H4 (cell line): ENCODE measurements at places on chromosomes 3 and 15. TPM values are rescaled to one million over a fixed set of nuclear protein-coding genes. Genes with fewer than 3 reads are reported as not detected.

GRCh38 chr3:60403866-60404265 lies 847.4 kb downstream of the FHIT start:
- peak; percentile 57 for DNase-seq

GRCh38 chr3:76694063-76694462 lies 345.8 kb upstream of the ROBO2 start:
- DNase-seq, result no peak

DNA sequence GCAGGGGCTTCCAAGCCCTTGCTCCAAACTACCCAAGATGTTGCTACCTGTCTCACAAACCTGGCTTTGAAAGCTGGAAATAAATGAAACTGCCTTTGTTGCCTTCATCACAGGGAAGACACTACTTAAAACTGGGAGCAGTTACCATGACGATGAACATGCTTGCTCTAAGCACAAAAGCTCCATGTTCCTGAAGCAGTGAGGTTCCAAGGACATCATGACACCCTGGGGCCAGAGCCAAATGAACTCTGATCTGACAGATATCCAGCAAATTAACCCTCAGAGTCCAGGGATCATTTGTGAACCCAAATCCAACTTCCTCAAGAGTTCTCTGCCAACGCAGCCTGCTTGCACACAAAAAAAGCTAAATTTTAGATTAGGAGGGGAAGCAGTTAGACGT lies 10.7 kb downstream of the TRAIP start:
- DNase-seq, result no peak

- DNase-seq, result peak; percentile 24
These were observed 806.6 kb downstream of the SQOR start for GRCh38 chr15:46441294-46442062.

- DNase-seq, result no peak
These were observed 38.5 kb downstream of the TMEM41A start for GRCh38 chr3:185460309-185460708.

DNA sequence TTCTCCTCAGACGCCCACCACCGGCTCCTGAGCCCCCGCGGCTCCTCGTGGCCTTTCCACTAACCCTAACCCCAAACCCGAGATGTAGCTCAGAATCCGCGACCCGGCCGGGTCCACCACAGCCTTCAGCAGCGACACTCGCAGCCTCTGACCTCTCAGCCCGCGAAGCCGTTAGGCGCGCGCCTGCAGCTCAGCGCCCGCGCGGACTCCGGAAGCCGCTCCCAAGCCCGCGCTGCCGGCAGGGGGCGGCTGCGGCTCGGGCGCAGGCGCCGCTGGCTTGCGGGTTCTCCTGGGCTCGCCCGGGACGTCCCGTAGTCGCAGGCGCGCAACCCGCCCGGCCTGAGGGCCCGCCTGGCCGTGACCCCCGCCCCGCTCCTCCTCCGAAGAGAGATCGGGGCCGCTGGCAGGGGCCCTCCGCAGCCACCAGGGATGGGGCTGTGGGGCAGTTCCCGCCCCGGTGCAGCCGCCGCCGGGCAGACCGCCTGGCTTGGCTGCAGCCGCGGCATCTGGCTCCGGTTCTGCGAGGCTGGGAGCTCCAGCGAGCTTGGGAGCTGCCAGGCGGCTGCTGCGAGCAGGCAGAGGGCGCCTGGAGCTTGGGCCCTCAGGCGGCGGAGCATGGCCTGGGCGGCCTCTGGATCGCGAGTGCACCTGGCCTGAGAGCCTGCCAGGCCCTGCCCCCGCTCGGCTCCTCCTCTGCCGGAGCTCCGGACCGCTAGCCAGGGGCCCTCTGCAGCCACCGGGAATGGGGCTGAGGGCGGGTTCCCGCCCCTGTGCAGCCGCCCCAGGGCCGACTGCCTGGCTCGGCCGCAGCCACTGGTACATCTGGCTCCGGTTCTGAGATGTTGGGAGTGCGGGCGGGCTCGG lies 120.7 kb downstream of the LMLN start:
- DNase-seq, result peak; percentile 44

DNA sequence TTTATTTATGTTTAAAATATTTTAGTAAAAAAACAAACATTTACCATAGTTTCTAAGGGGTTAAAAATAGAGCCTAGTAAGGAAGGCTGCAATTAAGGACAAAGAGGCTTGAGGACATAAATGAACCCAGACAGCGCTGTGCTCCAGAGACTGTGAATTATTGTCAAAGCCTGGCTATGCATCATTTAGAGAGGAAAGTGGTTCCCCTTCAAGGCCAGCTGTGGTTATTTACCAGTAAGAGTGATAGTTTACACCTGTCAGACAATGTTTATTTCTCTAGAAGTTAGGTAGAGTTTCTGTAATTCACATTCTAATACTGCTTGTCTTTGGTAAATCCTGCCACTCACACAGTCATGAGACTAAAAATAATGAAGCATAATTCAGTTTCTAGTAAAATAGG lies 32.4 kb upstream of the PIK3R4 start:
- no peak for DNase-seq

GRCh38 chr3:45995236-45996192 lies at the start of gene FYCO1:
Gene FYCO1 (minus strand): TSS chr3:45995824. CDS start chr3:45984910, 10,914 bp downstream.
- peak; percentile 65 for DNase-seq

- no peak for DNase-seq
These were observed 167.6 kb downstream of the PLCL2 start for GRCh38 chr3:17052363-17052762.

DNA sequence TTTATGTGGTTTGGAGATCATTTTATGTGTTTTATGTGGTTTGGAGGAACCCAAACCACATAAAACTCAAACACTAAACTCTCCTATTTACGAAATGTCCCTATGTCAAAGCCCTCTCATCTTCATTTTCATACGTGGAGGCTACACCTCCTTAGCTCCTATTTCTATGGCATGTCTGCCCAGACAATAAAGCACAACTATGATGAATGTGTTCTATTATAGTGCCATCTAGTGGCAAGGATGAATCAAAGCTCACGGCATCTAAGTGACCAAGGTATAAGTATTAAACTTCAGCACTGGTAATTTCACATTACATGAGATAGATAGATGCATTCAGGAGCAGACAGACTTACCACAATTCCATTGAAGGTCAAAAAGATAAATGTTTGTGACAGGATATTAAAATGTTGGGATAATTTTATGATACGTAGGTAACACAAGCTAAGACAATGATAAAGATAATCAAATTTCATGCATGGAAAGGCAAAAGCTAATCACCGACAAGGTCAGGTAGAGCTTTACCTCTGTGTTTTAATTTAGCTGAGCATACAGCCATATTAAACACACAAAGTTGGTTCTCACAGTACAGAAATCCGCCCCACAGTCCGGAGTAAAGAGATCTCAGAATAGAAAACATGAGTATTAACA lies 130.6 kb upstream of the FHIT start:
- DNase-seq, result peak; percentile 65

GRCh38 chr3:191085091-191085490 lies 114.0 kb upstream of the OSTN start:
- DNase-seq, result peak; percentile 47

GRCh38 chr3:45826321-45826720 lies 15.6 kb downstream of the LZTFL1 start:
- DNase-seq, result no peak

DNA sequence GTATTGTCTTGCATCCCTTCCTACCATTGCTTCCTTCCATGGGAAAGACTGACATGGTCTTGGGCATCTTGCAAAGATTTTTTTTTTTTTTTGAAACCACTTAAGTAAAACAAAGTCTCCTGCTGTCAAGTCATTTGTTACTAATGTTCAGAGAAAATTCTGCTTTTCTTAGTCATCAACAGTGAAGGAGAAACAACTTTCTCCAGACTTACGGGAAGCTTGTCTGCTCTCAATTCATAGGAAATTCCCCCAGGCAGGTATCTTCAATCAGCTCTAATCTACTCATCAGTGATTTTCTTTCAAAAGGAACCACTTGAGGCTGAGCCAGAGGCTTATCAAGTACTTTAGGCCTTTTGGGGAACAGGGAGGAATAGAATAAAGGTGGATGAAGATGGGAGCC lies 15.9 kb upstream of the DRD3 start:
- no peak for DNase-seq

- DNase-seq, result no peak
These were observed 40.6 kb upstream of the ADPGK start for GRCh38 chr15:72824112-72824511.

GRCh38 chr15:91356083-91356482 lies 256.0 kb downstream of the SV2B start:
- no peak for DNase-seq

GRCh38 chr15:31389576-31389975 lies 62.9 kb downstream of the KLF13 start:
- DNase-seq, result no peak

DNA sequence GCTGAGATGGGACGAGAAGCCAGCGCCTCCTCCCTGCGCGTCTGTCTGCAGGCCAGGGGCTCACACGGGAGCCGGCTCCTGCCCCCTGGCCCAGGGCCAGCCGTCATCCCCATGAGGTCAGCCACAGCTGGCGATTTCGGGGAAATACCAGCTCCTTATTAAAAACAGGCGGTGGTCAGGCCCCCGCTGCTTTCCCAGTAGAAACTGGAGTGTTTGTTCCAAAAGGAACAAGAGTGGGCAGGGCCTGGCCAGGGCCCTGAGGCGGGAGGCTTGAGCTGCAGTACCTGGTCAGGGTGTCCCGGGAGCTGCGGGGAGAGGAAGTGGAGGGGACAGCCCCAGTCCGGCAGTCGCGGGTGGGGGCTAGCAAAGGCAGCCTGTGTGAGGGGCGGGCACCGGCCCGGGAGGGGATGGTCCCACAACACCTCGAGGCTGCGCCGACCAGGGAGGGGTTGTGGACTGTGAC lies 17.8 kb downstream of the MYL3 start:
- DNase-seq, result peak; percentile 57

GRCh38 chr3:4990069-4990468 lies 10.8 kb downstream of the BHLHE40 start:
- no peak for DNase-seq

GRCh38 chr3:115146032-115146417 lies 1.1 kb downstream of the ZBTB20 start:
- DNase-seq, result peak; percentile 64

- DNase-seq, result no peak
These were observed 16.4 kb upstream of the CFAP100 start for GRCh38 chr3:126378341-126378751.

DNA sequence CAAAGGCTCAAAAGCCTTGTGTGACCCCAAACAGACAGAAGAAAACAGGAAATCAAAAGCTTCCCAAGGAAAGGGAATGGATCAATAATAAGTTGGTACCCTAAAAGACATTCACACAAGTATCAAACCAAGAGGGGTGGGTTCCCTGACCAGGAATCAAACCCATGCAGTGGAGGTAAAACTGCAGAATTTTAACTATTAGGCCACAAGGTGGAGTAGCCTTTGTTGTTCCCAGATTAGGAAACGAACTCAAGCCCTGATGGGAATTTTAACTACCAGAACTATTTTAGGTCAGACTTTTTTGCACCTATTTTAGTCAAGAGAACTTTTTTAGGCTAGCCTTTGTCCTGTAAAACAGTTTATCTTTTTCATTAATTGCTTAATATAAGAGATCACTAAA lies 31.4 kb downstream of the SETMAR start:
- no peak for DNase-seq

DNA sequence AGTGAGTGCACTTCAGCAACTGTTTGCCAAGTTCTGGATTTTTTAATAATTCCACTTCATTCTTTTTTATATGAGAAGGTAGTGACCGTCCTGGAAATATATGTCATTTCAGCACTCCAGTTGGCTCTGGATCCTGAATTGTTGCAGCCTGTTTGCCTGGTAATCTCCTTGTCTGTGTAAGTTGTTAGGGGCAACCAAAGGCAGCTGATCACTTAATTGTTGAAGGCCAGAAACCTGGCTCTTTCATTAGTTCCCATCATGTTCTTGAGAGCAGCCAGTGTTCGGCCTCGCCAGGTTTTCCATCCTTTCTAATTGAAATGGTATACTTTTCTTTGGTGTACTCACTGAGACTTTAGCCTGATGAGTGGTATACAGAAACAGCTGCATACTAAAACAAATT lies 168.6 kb downstream of the SOX2 start:
- no peak for DNase-seq

DNA sequence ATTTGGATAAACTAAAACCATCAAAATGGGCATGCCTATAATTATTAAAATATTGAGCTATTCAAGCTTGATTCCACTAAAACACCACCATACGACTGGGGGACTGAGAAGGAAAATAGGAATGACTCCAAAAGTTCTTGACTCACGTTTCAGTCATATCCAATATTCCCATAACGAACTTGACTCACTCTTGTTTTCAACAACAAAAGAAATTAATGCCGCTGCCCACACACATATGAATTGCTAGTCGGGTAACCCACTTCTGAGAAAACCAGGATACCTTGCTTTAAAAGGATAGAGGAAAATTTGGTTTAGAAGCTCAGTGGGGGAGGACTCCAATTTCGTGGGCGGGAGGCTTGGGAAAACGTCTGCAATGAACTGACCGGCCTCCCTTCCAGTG lies 5.2 kb downstream of the HTR3C start:
- DNase-seq, result no peak

The KY gene
- 0.04 TPM in 1 of 2 replicates, not detected in the other for total RNA-seq

The GRK7 gene
- not detected in 2 replicates for total RNA-seq

The GRAMD2A gene
- total RNA-seq, result 0.18 and 0.33 TPM in 2 replicates

The PCLAF gene
- total RNA-seq, result 158 and 274 TPM in 2 replicates

The TMC3 gene
- total RNA-seq, result not detected in 2 replicates

The SLC27A2 gene
- not detected in 2 replicates for total RNA-seq

The PIF1 gene
- total RNA-seq, result 5.4 and 15.5 TPM in 2 replicates

The EXD1 gene
- 0.12 TPM in 1 of 2 replicates, not detected in the other for total RNA-seq

The ISLR gene
- total RNA-seq, result 0.06 TPM in 1 of 2 replicates, not detected in the other

The DIS3L gene
- total RNA-seq, result 21.1 and 21.3 TPM in 2 replicates

The VGLL3 gene
- total RNA-seq, result 2.9 and 3.1 TPM in 2 replicates
